Metanephros (tissue), 2 donors: ENCODE measurements at places on chromosomes 12 and 14. TPM values are rescaled to one million over a fixed set of nuclear protein-coding genes. Genes with fewer than 3 reads are reported as not detected.

The CKB gene
- 140 TPM for total RNA-seq

The WNT1 gene
- not detected for total RNA-seq

The CYP27B1 gene
- total RNA-seq = 1.1 TPM

The VCPKMT gene
- 8.9 TPM for total RNA-seq

The KRT7 gene
- total RNA-seq = 43.1 TPM

The ZNF10 gene
- total RNA-seq = 31.8 TPM

The TMEM233 gene
- 1.8 TPM for total RNA-seq

The TMEM179 gene
- 1.2 TPM for total RNA-seq

The LMNTD1 gene
- total RNA-seq = not detected

The TAS2R46 gene
- total RNA-seq = 6.7 TPM

The CLEC4C gene
- 0.29 TPM for total RNA-seq

The RAD51B gene
- total RNA-seq = 37.7 TPM

The PRPH gene
- total RNA-seq = 0.18 TPM

The KLHL33 gene
- 1.5 TPM for total RNA-seq

The CLEC1B gene
- 1.1 TPM for total RNA-seq

The SNX6 gene
- 77.0 TPM for total RNA-seq

The MYF5 gene
- 6.3 TPM for total RNA-seq

The NELL2 gene
- 14.5 TPM for total RNA-seq

The NOXRED1 gene
- total RNA-seq = 0.58 TPM

The FBRSL1 gene
- 18.7 TPM for total RNA-seq

The KCNH3 gene
- 7.9 TPM for total RNA-seq

The SELPLG gene
- 4.8 TPM for total RNA-seq

The C12orf43 gene
- 12.0 TPM for total RNA-seq

The LTBR gene
- 47.1 TPM for total RNA-seq

The NPFF gene
- total RNA-seq = not detected

The VPS33A gene
- 14.6 TPM for total RNA-seq

The FGD4 gene
- total RNA-seq = 40.5 TPM

The KRT6B gene
- not detected for total RNA-seq

The JPH4 gene
- 6.2 TPM for total RNA-seq

The GARIN6 gene
- total RNA-seq = not detected

The SLC25A21 gene
- total RNA-seq = 2.0 TPM

The CPNE6 gene
- not detected for total RNA-seq

The TRMT61A gene
- total RNA-seq = 12.1 TPM

The FAM222A gene
- total RNA-seq = 5.0 TPM

The ZC3H10 gene
- 4.9 TPM for total RNA-seq

The TMEM132C gene
- total RNA-seq = 5.1 TPM

The TAS2R13 gene
- 5.3 TPM for total RNA-seq

The ADAM21 gene
- total RNA-seq = not detected

The SLC4A8 gene
- total RNA-seq = 3.0 TPM

The LTB4R2 gene
- total RNA-seq = 9.1 TPM

The KITLG gene
- 30.9 TPM for total RNA-seq

The PPP1R1A gene
- 11.9 TPM for total RNA-seq

The IRAK3 gene
- 10.5 TPM for total RNA-seq

The CCNT1 gene
- total RNA-seq = 29.4 TPM

The SOAT2 gene
- 0.41 TPM for total RNA-seq

The ATP2B1 gene
- total RNA-seq = 98.8 TPM

The CMTM5 gene
- 3.7 TPM for total RNA-seq

The SERPINA9 gene
- not detected for total RNA-seq

The B4GALNT3 gene
- 15.5 TPM for total RNA-seq

The SYNDIG1L gene
- total RNA-seq = 0.06 TPM

The GZMH gene
- not detected for total RNA-seq

The ASPG gene
- total RNA-seq = 12.3 TPM

The CCDC177 gene
- not detected for total RNA-seq

The SLC38A2 gene
- total RNA-seq = 159 TPM

The CLSTN3 gene
- total RNA-seq = 76.3 TPM

The SLC17A8 gene
- 0.23 TPM for total RNA-seq

The BCL11B gene
- 2.9 TPM for total RNA-seq

The SLC7A8 gene
- total RNA-seq = 50.2 TPM
